ENCODE measurements at places on chromosomes 3 and 15.

- DNase-seq: no peak
Measured at GRCh38 chr3:6803619-6804018, 57.3 kb upstream of the GRM7 start.

- DNase-seq: no peak
Measured at GRCh38 chr3:73350996-73351395, 273.7 kb downstream of the PDZRN3 start.

GRCh38 chr3:184812662-184813042 is 686 bp downstream of the VPS8 start:
- no peak for DNase-seq

- DNase-seq: no peak
Measured at GRCh38 chr3:171543759-171544300, 83.6 kb upstream of the TNIK start.

DNA sequence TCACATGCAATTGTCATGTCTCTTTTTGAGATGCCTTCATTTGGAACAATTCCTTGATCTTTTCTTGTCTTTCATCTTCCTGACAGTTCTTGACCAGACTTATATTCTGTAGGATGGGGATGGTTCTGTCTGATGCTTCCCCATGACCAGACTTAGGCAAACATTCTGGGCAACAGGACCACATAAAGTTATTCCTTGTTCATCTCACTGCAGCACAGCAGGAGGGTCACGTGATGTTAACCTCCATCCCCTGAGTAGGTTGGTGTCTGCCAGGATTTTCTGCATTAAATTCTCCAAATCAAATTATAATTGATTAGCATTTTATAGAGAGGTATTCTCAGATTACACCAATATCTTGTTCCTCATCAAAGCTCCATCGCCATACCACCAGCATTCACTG is 7.8 kb downstream of the DLEC1 start:
- no peak for DNase-seq

DNA sequence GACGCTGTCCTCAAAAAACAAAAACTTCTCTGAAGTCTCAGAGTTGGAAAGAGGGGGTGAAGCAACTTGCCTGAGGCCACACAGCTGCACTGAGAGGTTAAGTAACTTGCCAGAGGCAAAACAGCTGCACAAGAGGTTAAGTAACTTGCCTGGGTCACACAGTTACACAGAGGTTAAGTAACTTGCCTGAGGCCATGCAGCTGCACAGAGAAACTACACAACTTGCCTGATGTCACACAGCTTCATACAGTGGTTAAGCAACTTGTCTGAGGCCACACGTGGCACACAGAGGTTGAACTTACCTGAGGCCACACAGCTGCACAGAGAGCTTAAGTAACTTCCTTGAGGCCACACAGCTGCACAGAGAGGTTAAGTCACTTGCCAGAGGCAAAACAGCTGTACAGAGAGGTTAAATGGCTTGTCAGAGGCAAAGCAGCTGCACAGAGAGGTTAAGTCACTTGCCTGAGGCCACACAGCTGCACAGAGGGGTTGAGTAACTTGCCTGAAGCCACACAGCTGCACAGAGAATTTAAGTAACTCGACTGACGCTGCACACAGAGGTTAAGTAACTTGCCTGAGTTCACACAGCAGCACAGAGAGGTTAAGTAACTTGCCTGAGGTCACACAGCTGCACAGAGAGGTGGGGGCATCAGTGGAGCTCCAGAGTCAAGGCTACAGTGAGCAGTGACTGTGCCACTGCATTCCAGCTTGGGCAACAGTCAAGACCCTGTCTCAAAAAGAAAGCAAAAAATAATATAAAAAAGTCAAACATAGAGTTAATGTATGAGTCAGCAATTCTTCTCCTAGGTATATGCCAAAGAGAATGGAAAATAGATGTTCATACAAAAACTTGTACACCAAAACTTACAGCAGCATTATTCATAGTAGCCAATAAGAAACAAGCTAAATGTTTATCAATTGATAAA is 12.0 kb upstream of the ACAD9 start:
- DNase-seq: no peak

GRCh38 chr3:149535333-149535685 is 60.8 kb downstream of the TM4SF4 start:
- DNase-seq: no peak
